DMS79 (cell line): ENCODE measurements at places on chromosomes 1 and 21.

DNA sequence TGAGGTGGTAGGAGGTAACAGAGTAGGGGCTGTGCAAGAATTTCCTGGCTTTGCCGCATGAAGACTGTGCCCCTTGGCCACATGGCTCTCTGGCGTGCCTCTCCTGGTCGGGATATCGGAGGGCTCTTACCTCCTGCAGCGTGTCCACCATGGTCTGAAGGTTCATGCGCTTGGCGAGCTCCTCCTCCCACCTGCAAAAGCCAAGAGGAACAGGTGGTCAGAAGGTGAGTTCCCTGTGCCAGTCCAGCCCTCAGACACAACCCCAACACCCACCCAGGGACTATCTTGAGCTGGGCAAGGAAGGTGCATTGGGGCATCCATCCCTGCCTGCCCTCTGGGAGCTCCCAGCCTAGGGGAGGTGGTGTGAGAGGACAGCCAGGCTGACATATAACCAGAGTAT is 18.6 kb upstream of the ALDH4A1 start:
- DNase-seq = no peak

- no peak for DNase-seq
These were observed 96.1 kb upstream of the PRMT6 start for GRCh38 chr1:106960412-106960811.

DNA sequence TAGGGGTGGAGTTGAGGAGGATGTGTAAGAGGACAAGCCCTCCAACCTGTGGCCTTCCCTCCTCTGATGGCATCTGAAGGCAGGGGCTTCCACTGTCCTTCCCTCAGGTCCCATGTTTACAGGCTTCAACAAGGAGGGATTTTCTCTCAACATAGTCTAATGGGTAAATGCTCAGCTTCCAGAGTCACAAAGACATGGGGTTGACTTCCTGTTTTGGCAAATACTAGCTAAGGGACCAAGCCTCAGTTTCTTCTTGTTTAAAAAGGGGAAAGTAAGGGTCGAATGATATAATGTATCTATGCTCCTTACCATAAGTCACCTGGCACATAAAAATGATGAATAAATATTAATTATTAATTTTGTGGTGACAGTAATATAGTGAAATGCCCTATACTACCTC is 3.1 kb downstream of the SV2A start:
- DNase-seq = no peak

GRCh38 chr1:34070201-34070836 is 94.7 kb downstream of the CSMD2 start:
- no peak for DNase-seq

DNA sequence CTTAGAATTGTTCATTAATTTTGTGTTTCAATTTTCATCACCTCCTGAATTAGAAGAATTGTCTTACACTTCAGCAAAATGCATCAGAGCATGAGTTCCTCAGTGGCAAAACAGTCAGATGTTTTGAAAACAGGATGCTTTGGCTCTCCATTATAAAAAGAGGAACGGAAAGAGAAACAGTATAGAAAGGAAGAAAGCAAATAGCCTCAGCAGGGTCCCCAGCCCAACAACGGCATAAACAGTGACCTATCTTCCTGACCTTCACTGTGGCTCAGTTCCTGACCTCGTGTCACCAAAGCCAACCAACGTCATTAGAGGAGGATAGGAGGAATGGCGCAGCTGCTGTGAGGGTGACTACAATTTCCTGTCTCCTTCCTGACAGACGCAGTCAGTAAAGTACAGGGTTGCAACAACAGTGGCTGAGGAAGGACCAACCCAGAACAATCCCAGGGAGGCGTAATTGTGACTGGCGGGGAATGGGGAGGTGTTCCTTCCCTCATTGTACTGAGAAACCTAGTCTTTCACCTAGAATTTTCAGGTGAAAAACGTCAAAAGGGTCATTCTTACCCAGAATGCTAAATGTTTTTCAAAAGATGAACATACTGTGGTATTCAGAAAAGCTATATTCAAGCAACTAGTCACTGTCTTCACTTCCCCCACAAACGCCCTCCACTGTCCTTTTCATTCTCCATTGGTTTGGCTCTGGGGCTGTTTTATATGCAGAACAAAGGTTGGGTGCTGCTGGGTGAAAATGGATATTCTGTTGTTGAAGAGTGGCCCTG is 197.9 kb upstream of the SGIP1 start:
- DNase-seq = no peak

GRCh38 chr1:64523413-64524337 is 53.7 kb downstream of the CACHD1 start:
- no peak for DNase-seq

- DNase-seq = no peak
These were observed 60.3 kb downstream of the XCL2 start for GRCh38 chr1:168483539-168483938.

- no peak for DNase-seq
These were observed 95.0 kb downstream of the GDAP2 start for GRCh38 chr1:117834416-117834815.

DNA sequence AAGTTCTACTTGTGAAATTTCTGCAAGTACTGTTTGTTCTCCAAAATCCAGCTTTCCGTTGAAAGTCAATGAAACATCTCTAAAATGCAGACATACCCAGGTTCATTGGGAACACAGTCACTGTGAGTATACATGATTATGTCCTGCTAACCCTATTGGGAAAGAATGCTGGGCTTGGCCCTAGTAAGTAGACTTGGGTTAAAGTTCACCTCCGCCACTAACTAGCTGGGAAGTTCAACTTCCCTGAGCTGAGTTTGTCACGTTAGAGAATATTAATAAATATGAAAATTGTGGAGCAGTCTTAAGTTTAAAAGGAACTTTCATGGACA is 10.5 kb upstream of the PGD start:
- no peak for DNase-seq

- no peak for DNase-seq
These were observed 80.4 kb downstream of the IFI44 start for GRCh38 chr1:78730054-78730453.

- DNase-seq = no peak
These were observed 233.2 kb upstream of the PBX1 start for GRCh38 chr1:164325786-164326185.

GRCh38 chr1:166738873-166739272 is 100.4 kb upstream of the POGK start:
- DNase-seq = no peak

GRCh38 chr1:172431721-172432192 is 11.3 kb downstream of the C1orf105 start:
- no peak for DNase-seq

- no peak for DNase-seq
These were observed 289.1 kb upstream of the PLD5 start for GRCh38 chr1:242813490-242814091.

DNA sequence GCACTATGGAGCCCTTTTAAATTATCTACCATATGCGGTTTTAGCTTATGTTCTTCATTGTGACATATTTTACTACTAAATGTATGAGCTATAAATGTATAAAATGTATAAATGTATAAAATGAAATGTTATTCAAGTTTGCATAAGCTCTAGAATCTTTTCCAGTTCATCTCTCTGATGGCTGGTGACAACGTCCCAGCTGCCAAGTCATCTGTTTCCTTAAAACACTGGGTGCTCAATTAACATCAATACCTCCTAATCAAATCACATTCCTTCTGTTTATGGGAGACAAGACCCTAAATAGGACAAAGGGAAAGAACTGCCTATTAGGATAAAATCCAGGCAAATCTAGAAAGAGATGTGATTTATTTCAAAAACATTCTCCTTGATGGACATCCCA is 22.9 kb downstream of the DSTYK start:
- no peak for DNase-seq

DNA sequence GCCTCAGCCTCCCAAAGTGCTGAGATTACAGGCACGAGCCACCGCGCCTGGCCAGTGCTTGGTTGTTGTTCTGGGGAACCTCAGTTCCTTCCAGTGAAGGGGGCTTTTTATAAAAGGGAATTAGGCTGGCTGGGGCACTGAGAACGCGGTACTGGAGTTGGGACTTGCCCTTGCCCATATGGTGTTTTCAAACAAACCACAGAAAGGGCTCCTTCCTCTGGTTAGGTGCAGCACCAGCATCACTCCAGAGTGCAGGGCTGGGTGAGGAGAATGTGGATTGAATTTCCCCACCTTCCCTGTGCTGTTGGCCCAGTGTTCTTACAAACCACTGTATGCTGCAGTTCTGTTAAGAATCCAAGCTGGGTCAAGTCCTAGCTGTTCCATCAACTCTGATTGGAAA is 5.3 kb downstream of the MAN1C1 start:
- DNase-seq = no peak

GRCh38 chr1:25148673-25149300 is 83.5 kb downstream of the SYF2 start:
- DNase-seq = no peak

DNA sequence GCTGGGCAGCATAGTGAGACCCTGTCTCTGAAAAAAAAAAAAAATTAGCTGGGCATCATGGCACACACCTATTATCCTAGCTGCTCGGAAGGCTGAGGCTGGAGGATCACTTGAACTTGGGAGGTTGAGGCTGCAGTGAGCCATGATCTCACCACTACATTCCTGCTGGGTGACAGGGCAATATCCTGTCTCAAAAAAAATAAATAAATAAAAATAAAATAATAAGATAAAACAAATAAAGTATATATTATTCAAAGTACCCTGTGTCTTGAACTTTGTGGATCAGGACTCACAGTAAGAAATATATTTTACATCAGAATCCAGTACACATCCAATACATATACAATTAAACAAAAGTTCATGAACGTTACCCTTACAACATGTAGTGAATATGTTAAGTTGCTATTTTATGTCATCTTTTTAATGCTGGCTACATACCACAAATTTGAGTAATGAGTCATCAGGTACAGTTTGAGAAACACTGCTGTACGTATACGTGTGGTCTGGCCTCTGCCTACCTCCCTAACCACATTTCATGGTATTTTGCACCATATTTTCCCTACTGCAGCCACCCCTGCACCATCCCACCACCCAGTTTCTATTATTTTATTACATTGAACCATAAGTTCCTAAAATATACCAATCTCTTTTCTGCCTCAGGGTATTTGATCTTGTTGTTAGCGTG is 4.4 kb downstream of the NME7 start:
- DNase-seq = no peak

DNA sequence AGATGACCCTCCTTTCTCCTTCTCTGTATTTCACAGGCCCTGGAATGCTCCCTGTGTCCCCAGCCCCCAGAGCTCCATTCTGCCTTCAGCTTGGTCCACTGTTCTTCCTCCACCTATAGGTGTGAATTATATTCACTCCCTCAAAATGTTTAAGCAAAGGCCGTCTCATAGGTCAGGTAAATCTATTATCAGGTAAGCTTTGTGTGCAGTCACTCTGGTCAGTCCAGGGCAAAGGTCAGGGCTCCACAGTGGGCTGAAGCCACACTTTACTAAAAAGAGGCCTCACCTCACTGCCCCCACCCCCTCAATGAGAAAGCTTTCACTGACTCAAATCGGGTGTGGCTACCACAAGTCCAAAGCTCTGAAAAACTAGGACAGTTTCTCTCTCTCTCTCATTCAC is 65.9 kb downstream of the DNTTIP2 start:
- DNase-seq = no peak

DNA sequence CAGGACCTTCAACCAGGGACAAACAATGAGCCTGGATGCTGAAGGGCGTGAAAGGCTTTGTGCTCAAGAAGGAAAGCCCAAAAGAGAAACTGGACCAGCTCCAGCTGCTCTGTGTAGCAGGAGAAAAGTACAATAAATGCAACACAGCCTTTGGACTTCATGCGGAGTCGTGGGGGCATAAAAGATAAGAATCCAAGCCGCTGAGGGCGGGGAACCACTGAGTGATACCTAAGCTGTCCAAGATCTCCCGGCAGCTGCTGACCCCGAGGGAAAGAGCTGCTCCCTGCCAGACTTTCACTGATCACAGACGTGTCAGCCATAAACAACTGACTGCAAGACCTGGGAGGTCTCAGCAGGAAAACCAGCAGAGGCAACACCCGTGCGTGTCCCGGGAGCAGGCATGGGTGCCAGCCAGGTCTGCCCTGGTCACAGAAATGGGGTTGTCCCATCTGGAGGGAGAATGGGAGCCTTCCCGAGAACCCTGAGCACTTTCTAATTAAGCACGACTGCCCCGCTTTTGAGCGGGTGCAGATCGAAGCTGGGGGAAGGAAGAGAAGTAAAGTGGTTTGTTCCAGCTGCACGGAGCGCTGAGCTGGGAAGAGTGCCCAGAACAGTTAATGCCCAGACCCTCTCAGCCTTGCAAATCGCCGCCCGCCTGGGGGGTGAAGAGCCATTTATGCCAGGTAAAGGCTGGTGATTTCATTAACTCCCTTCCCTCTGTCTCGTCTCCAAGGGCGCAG is 68.3 kb upstream of the TARDBP start:
- DNase-seq = peak; percentile 96

- no peak for DNase-seq
These were observed at the start of gene TSPAN1 for GRCh38 chr1:46174448-46175231. TSPAN1 (plus strand) TSS chr1:46175087; CDS start chr1:46181108, 6,021 bp downstream.

- DNase-seq = no peak
These were observed 33.4 kb downstream of the TLR5 start for GRCh38 chr1:223109581-223110026.

GRCh38 chr1:209569455-209570207 is 13.9 kb upstream of the CAMK1G start:
- peak; percentile 22 for DNase-seq

DNA sequence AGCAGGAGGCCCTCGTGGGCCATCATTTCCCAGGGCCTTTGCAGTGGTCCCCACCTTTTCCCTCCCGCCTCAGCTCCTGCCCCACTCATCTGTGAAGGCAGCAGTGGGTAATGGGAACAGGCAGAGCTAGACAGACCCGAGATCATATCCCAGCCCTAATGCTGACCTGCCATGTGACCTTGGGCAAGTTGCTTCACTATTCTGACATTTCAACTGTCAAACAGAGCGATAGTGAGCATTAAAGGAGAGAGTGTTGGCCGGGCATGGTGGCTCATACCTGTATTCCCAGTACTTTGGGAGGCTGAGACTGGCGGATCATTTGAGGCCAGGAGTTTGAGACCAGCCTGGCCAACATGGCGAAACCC is 51.7 kb downstream of the RPS6KA1 start:
- no peak for DNase-seq

GRCh38 chr1:248804771-248805681 is 20.7 kb downstream of the SH3BP5L start:
- no peak for DNase-seq

GRCh38 chr21:31752352-31752751 is 20.4 kb upstream of the SCAF4 start:
- no peak for DNase-seq

DNA sequence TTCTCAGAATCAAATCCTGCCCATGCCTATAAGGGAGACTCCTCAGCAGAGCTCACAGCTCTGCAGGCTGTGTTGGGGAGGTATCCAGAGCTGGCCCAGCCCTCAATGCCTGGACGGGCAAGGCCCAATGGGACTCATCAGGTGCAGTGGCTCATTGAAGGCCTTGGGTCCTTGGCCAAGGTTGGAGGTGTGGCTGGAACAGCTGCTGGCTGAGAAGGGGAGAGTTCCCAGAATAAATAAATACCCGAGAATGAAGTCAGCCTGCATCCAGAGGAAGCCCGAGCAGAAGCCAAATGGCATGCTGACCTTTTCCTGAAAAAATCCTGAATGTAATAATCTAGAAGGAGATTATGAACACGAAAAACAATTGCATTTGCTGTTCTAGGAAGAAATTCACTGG is 25.2 kb upstream of the IKBKE start:
- no peak for DNase-seq

GRCh38 chr1:226223786-226224244 is 351 bp downstream of the MIXL1 start:
- DNase-seq = peak; percentile 25

- DNase-seq = no peak
These were observed 206.4 kb upstream of the SGIP1 start for GRCh38 chr1:66327588-66327987.
